ENCODE measurements at places on chromosomes 3 and 15. TPM values are rescaled to one million over a fixed set of nuclear protein-coding genes. Genes with fewer than 3 reads are reported as not detected.

ZNF662 gene
- 6.6 TPM for total RNA-seq

GRCh38 chr3:127951276-127951675 lies 36.2 kb downstream of the KBTBD12 start:
- no peak for DNase-seq

GRCh38 chr3:66390013-66390412 lies 110.8 kb downstream of the LRIG1 start:
- DNase-seq: no peak

- DNase-seq: no peak
These were observed 1.7 kb downstream of the FLNB start for GRCh38 chr3:58009749-58010535.

GRCh38 chr3:152662157-152662556 lies 172.8 kb upstream of the P2RY1 start:
- DNase-seq: no peak

All from cardiac septum (tissue), 1 donor.